ENCODE measurements at places on chromosomes 2 and 18.

GRCh38 chr2:119431155-119431975 lies at the start of gene TMEM37:
TSS of gene TMEM37 (plus strand) at chr2:119431854. CDS start at chr2:119431904, 50 bp downstream.
- peak; percentile 46 for DNase-seq

- no peak for DNase-seq
These were observed 28.2 kb downstream of the OSBPL1A start for GRCh38 chr18:24369426-24369825.

- no peak for DNase-seq
These were observed 5.3 kb downstream of the BCL2 start for GRCh38 chr18:63314062-63314790.

GRCh38 chr2:232523682-232524597 lies 2.0 kb upstream of the CHRND start:
- DNase-seq = peak; percentile 5

DNA sequence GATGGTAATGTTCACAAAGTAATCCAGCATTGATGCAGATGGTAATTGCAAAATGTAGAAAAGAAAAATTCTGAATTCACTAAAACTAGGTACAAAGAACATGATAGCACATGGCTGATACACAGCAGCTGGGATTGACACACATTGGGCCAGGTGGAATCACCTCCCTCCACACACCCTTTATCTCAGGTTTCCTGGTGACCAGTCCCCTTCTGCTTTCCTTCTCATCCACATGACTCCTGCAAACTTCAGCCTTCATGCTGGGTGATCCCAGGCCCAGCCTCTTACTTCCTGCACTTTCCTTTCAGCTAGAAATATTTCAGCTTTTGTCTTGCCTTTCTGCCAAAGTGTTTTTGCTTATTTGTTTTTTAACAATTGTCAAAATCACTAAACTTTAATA lies 246.9 kb downstream of the LNPK start:
- DNase-seq = no peak

GRCh38 chr18:54822872-54823845 lies 5.1 kb upstream of the RAB27B start:
- DNase-seq = no peak

- DNase-seq = no peak
These were observed 24.5 kb upstream of the CD28 start for GRCh38 chr2:203681978-203682377.

DNA sequence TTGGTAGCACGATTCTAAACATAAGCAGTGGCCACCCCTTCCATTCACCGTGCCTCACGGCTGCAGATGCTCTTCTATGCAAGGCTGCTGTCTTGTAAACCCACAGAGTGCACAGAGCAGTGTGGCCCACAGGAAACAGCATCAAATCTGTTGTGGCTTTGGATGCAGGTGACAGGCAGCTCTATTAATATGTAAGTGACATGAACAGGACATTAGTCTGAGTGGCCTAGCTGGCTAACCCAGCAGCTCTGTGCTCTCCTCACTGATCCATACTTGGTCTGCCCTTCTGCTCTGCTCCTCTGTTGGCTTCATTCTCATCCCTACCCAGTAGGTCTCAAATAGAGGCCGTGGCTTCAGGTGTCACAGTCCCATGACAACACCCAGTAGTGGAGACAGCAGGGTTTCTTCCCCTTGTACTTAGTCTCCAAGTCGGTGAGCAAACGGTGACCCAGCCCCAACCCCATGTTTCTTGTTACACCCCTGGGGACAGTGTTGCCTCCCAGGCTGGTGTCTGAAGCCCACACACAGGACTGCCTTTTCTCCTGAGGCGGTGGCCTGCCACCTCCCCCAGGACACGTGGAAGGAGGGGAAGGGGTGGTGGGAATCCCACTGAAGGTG lies 5.8 kb downstream of the SH3RF3 start:
- DNase-seq = no peak

DNA sequence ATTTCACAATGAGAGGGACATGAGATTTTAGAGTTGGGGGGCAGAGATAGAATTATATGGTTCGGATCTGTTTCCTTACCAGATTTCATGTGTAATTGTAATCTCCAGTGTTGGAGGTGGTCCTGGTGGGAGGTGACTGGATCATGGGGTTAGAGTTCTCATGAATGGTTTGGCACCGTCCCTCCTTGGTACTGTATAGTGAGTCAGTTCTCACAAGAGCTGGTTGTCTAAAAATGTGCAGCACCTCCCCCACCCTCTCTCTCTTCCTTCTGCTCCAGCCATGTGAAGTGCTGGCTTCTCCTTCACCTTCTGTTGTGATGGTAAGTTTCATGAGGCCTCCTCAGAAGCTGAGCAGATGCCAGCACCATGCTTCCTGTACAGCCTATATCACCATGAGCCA lies 138.1 kb downstream of the SCG2 start:
- no peak for DNase-seq

GRCh38 chr2:9800975-9801726 lies 42.1 kb upstream of the TAF1B start:
- no peak for DNase-seq

- DNase-seq = no peak
These were observed 66.7 kb downstream of the TRIP12 start for GRCh38 chr2:229855116-229855515.

DNA sequence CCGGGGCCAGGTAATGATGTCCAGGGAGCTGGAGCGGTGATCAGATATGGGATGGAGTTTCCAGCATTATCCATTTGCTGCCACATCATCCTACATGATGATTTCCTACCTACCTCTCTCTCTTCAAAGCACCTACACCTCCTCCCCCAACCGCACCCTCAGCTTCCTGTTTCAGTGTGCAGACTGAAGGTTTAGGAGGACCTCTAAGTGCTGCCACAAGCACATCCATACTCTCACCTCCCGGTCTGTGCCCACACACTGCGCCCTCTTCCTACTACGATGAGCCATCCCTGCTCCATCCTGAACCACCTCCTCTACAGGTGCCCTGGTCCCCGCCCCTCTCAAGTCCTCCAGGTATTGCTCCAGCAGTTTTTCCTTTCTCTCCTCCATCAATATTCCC lies 123.7 kb downstream of the ALPK2 start:
- no peak for DNase-seq

DNA sequence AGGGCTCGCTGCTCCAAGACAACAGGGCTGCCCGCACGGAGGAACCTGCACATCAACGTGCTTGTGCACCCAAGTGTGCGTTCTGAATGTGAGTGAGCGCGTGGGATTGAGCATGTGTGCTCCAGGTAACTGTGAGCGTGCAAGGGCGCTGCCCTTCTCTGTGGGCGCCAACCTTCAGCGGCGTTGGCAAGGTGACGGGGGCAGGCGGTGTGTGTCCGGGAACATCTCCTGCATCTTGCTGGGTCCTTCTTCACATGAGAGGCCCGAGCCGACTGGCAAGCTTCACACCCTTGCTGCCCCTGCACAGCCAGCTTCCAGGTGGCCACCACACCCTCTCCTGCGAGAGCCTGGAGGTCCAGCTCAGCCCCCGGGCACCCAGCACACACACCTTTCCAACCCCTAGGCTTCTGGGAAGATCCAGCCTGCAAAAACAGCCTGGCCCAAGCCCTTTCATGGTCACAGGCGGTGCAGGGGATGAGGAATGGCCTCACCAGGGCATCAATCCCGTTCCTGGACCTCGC lies 220.9 kb downstream of the HDAC4 start:
- no peak for DNase-seq

- DNase-seq = peak; percentile 87
These were observed 516.2 kb upstream of the MYT1L start for GRCh38 chr2:2847209-2847676.

DNA sequence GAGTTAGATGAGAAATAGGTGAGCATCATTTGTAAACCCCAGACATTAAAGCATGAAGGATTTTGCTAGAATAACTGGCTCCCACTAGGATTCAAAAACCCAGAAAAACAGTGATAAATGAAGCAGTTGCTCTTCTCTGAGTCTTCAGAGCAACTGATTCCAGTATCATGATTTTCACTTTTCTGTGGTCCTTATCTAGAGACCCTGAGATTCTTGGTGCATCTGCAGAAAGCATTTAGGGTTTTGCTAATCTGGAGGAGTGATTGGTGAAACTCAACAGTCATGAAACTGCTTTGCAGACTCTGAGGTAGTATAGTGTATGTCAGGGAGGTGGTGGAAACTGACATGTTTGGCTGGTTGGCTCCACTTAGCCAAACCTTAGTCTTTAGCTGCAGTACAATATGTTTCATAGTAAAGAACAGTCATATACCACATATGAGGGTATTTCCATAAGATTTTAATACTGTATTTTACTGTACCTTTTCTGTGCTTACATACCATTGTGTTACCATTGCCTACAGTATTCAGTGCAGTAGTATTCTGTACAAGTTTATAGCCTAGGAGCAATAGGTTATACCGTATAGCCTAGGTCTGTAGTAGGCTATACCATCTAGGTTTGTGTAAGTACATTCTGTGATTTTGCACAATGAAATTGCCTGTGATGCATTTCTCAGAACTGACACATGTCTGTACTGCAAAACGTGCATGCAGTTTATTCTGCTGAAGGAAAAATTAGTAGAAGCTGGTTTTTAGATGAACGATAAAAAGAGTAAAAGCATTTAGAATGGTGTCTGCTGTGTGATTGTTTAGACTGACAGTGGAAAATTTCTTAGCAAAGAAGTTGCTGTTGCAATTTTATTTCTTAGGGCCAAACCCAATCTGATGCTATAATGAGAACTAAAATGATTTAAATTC lies 23.8 kb downstream of the EML4 start:
- DNase-seq = no peak

GRCh38 chr18:56532176-56532840 lies 106.1 kb downstream of the TXNL1 start:
- DNase-seq = no peak

DNA sequence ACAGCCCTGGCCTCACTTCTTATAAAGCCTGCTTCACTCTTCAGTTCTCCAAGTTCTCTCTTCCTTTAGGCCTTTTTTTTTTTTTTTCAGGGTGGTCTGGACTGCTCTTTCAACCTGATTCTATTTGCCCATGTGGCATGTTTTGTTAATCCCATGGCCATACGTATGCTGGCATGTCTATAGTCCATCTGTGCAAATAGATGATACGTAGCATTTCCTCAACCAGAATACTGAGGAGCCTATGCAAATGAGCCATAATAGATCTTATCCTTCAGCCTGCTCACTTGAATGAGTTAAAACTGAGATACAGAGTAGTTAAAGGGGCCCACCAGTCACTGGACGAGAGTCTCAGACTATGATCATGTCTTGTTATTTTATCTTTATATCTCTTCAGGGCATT lies 265.2 kb upstream of the CXCR4 start:
- no peak for DNase-seq

GRCh38 chr18:46034230-46034629 lies 37.8 kb downstream of the PSTPIP2 start:
- DNase-seq = no peak

DNA sequence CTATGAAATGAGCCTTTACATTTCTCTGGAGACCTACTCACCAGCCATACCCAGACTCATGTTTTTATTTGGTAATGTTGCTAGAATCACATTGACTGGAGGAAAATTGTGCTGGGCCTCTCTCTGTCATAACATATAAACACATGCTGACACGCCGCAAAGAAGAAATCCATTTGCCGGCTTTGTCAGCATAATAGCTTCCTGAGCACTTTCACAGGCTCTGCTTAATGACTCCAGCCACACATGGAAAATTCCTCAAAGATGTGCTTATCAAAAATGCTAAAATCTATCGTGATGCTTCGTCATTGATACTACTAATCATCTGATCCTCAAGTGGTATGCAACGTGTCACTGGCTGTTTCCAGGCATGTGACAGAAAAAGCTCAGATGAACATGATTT lies 63.1 kb downstream of the RND3 start:
- no peak for DNase-seq

- DNase-seq = no peak
These were observed 684.4 kb downstream of the IRS1 start for GRCh38 chr2:226115102-226115831.

DNA sequence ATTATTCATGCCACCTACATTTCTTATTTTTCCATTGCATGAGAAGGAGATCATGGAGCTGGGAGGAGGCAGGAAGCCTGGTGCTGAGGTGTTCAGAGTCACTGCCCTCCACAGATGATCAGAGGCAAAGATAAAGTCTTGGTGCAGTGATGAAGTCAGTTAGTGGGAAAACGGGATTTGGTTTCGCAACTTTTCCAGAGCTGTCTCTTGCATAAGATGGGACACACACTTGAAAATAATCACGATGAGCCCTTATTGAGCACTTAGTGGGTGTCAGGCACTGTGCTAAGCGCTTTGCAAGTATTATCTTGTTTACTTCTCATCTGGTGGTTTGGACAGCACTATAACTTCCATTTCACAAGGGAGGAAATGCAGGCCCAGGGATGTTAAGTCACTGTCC lies 222.1 kb upstream of the SMAD2 start:
- DNase-seq = no peak

DNA sequence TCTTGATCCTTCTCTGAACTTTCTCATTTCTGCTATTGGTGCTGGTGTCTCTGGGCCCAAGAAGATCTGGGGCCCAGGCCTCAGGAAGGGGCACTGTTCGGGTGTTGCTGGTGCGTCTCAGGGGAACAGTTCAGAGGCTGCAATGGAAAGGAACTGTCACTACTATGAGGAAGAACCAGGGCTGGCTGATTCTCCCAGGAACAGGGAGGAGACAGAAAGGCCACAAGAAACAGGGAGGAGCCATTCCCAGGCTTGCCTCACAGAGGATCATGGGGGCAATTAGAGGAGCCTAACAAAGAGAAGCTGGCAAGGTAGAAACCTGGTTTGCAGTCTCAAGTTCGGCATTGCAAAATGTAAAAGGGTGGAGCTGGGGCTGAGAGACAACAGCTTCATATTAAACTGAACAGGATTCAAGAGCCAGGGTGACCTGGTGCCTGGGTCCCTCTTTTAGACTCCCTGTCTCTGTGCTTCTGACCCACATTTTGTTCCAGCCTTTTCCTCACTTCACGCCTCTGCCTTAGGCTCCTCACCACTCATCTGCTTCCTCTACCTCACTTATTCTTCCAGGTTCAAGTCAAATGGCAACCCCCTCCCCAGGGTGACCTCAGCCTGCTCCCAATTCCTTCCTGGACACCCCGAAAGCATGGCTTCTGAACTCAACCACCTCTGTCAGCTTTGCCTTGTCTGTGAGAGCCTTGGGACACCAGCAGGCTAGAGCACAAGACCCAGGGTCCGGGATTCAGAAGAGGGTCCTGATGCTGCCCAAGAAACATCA lies 58.4 kb downstream of the GYPC start:
- DNase-seq = no peak

DNA sequence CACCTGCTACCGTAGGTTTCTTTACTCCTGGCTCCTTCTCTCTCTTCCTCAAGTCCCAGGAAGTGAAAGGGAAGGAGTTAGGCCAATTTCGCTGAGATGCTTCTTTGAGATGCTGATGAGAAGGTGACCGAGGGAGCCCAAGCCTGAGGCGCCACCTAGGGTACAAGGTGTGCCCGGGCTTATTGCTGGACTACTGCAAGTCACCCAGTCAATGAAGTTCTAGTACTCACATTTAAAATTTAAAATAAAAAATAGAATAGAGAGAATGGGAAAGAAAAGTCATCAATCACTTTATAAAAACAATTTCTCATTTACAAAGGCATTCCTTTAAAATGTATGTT lies 45.3 kb downstream of the ACAA2 start:
- peak; percentile 42 for DNase-seq

Measured in DMS79 treated with DMSO at 0.1 percent for 48 hours (cell line).